A549 treated with RU486 at 1 μM for 4 hours (cell line): ENCODE measurements at places on chromosomes 2 and 18. TPM values are rescaled to one million over a fixed set of nuclear protein-coding genes. Genes with fewer than 3 reads are reported as not detected.

Gene CAPG
- 82.4 to 117 TPM (median 86.5 TPM) in 5 replicates for total RNA-seq

Gene GAL3ST2
- 0.10 to 0.36 TPM (median 0.23 TPM) in 4 of 5 replicates, not detected in the other for total RNA-seq

Gene SCN9A
- 2.5 to 5.7 TPM (median 5.2 TPM) in 5 replicates for total RNA-seq

Gene PRSS56
- 0.14 to 0.27 TPM (median 0.22 TPM) in 4 of 5 replicates, not detected in the other for total RNA-seq

Gene ELOA2
- total RNA-seq: not detected in 5 replicates

Gene AAMP
- total RNA-seq: 112 to 185 TPM (median 124 TPM) in 5 replicates
